ENCODE measurements at places on chromosomes 3 and 15. TPM values are rescaled to one million over a fixed set of nuclear protein-coding genes. Genes with fewer than 3 reads are reported as not detected.
A peak's percentile ranks its signal among the peaks of the same experiment; 100 is the strongest.

The OR5K2 gene
- not detected for total RNA-seq

The FAN1 gene
- 17.7 TPM for total RNA-seq

GRCh38 chr3:121018917-121019321, 110.9 kb downstream of the STXBP5L start:
- no peak for DNase-seq

- no peak for DNase-seq
These were observed 78.3 kb upstream of the ALDH1A3 start for GRCh38 chr15:100801256-100801900.

DNA sequence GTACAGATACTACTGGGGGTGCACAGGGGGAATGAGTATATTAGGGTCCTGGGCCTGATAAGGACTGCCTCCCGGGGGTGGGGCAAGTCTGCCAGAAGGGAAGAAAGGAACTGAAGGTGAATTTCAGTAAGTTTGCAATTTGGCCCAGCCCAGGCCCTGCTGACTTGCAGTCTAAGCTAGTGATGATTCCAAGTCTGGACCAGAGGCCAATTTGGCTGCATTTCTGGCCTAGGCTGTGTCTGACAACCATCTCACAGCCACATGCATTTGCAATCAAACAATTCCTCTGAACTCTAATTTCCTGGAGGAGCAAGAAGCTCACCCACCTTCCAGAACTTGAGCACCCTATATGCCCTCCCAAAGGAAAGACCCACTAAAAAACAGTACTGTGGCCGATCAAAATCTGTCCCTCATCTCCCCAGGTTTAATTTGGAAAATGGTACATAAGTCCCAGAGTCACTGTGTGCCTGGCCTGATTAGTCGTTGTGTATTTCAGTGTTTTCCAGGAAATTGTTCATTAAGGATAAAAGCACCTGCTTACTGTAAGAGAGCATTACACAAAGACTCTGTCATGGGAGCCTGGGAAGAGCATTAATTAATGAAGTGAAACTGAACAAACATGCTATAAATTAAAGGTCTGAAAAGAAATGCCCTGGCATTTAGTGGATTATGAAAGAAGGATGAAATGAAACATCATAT, 114.5 kb downstream of the MEGF11 start:
- no peak for DNase-seq

- DNase-seq = peak; percentile 34
These were observed 353.5 kb upstream of the IL12A start for GRCh38 chr3:159635047-159635641.

- no peak for DNase-seq
These were observed 20.3 kb upstream of the ALAS1 start for GRCh38 chr3:52177701-52178042.

- no peak for DNase-seq
These were observed 114.4 kb downstream of the DNAJB8 start for GRCh38 chr3:128352326-128352725.

The MAGI1 gene
- total RNA-seq = 3.5 TPM

The HEXA gene
- total RNA-seq = 89.0 TPM

The POMGNT2 gene
- 20.2 TPM for total RNA-seq

DNA sequence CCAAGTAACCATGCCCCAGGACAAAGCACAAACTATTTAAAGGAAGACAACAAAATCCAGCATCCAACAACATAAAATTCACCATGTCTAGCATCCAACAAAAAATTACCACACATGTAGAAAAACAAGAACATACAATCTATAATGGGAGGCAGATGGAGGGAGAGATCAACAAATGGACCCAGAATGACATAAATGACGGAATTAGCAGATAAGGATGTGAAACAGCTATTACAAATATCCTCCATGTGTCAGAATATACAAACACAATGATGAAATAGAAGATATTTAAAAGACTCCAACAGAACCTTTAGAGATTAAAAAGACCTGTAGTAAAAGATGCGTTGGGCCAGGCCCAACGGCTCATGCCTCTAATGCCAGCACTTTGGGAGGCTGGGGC, 10.8 kb downstream of the LYSMD4 start:
- DNase-seq = no peak

The CHRFAM7A gene
- not detected for total RNA-seq

- DNase-seq = no peak
These were observed 871.0 kb downstream of the OTOL1 start for GRCh38 chr3:162367429-162368260.

- DNase-seq = no peak
These were observed 66.0 kb downstream of the PEX5L start for GRCh38 chr3:179970746-179971145.

GRCh38 chr3:41208507-41209220, 9.4 kb downstream of the CTNNB1 start:
- no peak for DNase-seq

The GOLGA6L10 gene
- 0.07 TPM for total RNA-seq

The GADL1 gene
- total RNA-seq = not detected

The LRTM1 gene
- not detected for total RNA-seq
